ENCODE measurements at places on chromosomes 5 and 9.

DNA sequence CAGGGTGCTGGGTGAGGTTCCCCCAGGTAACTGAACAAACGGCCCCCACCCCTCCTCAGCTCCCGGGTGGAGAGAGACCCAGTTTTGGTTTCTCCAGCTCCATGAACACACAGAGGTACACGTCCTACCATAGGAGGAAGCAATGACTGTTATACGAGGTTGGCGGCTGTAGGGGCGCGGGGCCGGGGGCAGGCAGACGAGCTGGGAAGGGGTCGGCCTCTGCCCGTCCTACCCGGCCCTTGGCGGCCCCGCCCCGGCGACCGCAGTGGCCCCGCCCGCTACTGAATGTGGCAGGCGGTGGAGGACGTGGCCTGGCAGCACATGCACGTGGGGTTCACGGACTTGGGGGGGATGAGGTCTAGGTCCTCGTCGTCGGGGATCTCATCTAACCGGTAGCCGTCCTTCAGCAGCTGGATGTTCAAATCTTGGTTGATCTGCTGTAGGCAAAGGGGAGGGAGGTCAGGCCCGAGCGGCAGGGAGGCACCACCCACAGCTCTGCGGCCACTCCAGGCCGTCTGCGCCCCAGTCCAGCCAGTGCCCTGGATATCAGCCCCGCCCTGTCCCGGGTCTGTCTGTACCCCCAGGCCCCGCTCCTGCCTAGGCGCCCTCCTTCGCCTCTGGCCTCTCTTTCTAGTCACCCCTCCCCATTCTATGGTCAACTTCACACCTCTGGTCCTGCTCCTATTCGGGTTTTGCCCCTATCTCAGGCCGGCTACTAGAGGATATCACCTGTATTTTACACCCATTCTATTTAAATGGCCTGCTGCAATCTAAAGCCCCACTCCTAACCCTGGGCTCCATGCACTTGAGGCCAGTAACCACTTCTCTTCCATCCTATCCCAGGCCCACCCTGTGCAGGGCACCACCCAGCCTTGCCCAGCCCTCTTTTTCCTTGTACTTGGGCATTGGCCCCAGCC is 24.2 kb upstream of the MYORG start:
- no peak for DNase-seq

DNA sequence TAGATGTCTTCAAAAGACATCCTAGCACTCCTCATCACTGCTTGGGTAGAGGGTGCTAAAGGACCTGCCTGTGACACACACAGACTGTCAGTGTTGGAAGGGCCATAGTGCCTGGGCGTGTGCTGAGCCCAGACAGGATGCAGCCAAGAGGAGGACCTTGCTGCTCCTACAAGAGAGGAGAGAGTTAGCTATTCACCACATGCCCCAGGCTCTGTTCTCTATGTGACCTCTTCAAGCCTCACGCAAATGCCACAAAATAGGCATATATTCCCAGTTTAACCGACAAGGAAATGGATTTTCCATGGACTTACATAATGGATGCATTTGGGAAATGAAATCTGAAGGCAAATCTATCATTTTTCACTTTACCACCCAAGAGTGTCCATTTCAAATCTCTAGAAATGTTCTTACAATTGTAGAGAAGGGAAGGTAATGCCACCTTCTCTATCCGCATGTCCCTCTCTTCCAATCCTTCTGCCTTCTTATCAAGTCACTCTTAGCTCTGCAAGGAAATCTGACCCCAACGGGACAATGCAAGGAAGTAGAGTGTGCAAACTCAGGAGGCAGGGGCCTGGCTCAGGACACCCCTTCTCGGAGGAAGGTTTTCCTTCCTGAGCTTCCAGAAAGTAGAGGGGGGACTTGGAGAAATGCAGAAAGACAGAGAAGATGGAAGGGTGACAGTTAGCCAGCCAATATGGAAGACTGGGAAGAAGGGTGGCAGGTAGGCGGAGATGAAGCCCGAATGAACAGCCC is 49.5 kb downstream of the TRIM32 start:
- DNase-seq = no peak

DNA sequence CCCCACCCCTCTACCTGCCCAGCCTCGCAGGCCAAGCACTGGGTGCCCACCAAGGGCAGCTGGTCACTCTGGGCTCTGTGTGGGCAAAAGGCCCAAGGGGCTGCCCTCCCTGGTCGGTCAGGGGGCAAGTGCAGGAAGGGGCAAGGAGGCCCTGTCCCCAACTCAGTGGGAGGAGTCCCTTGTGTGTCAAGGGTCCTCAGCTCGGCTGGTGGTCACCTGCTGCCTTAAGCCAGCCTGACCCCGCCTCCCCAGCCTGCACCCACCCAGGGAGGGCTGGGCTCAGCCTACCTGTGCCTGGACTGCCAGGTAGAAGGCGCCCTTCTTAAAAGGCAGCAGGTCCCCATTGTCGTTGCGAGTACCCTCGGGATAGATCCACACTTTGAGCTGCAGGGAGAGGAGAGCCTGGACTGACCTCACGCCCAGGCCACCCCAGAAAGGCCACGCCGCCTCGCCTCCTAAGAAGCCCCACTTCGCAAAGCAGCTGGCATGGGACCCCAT is 10.9 kb downstream of the AGPAT2 start:
- DNase-seq = no peak

DNA sequence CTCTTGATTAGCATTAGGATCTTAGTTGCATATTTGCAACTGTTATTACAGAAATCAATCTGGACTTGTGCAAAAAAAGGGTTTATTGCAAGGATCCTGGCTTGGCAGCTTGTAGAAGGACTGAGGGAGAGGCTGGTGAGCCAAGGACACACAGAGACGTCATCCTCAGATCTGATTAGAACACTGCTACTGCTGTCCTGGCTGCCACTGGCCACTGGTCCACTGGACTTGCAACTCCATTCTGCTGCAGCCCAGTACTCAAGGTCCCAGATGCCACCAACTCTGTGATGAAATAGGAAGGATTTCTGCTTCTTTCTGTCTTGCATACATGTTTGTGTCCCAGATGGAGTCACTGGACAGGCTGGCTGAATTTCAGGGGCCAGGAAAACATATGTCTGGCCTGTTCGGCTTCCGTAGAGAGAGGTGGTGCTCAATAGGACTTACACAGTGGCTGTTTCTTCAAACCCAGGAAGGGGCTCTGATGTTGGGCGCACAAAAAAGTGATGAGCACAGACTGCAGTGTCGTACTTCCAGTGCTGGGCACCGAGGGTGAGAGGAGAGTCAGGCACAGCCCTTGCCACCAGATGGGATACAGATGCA is 68.9 kb upstream of the SH3PXD2B start:
- DNase-seq = no peak

- DNase-seq = no peak
These were observed 15.9 kb downstream of the EXD3 start for GRCh38 chr9:137406876-137407589.

- DNase-seq = no peak
These were observed 302.4 kb downstream of the ATPSCKMT start for GRCh38 chr5:9947225-9947714.

DNA sequence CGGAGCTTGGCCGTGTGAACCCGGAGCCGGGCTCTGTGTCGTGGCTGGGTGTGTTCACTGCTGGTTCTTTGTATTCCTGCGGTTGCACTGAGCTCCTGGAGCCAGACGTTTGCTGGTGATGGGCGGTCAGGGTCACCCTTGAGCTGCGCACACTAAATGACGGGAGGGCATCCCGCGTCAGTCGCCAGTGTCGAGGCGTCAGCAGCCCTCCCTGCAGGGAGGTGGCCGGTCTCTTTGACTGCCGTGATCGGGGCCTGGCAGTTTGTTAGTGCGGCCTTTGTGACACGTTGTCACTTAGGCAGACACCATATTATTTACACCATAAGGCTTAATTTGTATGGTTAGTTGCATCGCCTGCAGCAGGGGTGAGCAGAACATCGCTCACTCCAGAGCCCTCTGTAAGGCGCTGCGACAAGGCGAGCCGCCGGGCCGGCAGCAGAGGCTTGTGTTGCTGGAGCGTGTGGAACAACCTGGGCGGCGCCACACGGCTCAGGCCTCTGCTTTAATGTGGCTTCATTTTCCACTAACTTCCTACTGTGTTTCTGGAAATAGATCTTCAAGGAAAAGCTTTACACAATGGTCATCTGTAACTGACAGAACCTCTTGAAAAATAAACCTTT is 8.3 kb downstream of the NDUFS6 start:
- no peak for DNase-seq

GRCh38 chr9:123640792-123641222 is 284.8 kb downstream of the CRB2 start:
- DNase-seq = no peak

Measured in NCI-H187 (cell line).